Fibroblast of mammary gland (primary cell): ENCODE measurements at places on chromosomes 7 and 10.

DNA sequence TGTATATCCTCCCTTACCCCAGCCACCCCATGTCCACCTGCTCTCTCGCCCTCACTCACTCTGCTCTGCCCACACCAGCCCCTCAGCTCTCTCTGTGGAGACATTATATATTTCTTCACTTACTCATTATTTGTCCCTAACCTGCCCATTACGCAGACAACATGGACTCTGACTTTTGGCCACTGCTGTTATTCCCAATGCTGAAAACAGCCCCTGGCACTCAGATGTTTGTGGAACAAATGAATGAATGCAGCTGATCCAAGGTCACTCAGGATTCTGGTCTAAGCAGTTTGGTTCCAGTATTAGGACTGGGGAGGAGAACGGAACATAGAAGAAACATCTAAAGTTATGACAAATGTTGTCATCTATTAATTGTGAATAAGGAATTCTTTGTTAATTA lies 26.7 kb downstream of the GNA12 start:
- no peak for DNase-seq

DNA sequence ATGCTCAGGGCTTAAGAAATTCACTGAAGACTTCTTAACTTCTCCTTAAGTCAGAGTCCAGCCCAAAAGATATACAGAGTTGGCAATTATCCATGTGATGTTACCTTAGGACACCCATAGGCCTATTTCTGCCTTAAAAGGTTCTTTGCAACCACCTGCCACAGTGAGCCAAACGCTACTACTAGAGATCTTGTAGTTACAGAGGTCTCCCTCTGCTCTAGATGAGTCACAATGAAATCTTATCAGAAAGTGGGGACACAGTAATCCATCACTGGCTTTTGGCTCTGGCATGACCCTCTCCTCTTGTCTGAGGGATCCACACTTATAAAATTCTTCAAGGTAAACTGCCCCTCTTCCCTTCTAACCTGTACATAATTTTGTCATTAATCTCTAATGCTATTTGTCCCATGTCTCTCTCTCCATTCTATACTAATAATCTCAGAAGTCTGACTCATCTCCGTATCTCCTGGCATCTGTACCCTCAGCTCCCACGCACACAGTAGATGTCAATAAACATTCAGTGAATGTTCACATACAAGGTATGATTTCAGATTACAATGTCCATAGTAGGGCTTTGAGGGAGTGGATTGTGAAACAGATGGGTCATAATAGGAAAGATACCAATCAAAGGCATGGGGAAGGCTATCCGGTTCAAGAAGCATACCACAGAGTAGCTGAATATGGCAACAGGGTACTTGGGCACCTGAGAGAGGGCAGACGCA lies 112.1 kb downstream of the SGMS1 start:
- peak; percentile 36 for DNase-seq

DNA sequence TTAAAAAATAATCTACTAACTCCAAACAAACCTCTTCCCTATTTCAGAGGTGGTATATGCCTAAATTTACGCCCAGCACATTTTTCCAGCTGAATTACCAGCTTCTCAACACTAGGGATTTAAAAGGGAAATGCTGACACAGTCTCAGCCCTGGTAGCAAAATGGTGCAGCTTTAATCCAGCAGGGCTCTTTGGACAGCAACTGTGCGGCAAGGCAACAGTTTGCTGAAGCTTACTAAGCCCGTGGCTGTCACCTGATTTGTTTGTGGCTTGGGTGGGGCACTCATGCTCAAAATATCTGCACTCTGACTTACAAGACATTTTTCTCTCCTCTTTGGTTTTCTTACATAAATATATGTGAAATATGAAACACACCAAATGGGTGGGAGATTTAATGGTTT lies 206.7 kb downstream of the POU6F2 start:
- no peak for DNase-seq

GRCh38 chr10:75003891-75004290 lies 107.6 kb upstream of the SAMD8 start:
- DNase-seq, result no peak

DNA sequence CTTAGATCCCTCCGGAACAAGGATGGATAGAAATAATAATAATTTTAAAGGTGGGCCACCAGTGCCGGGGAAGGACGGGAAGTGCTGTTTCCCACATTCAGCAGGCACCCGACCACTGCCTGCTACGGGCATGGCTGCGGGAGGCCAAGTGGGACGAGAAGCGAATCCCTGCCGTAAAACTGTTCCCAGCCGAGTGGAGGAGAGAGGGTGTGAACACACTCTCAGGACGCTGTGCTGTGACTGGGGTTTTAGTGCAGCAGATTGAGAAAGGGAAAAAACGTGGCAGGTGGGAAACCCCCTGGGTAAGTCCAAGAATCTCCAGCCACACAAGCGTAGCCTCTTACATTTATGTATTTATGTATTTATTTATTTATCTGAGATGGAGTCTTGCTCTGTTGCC lies 158.8 kb downstream of the DNAJB6 start:
- DNase-seq, result no peak

GRCh38 chr10:77949167-77949566 lies 22.6 kb upstream of the DLG5 start:
- DNase-seq, result peak; percentile 46

- DNase-seq, result peak; percentile 87
These were observed 27.5 kb upstream of the BTBD16 start for GRCh38 chr10:122243550-122243949.

DNA sequence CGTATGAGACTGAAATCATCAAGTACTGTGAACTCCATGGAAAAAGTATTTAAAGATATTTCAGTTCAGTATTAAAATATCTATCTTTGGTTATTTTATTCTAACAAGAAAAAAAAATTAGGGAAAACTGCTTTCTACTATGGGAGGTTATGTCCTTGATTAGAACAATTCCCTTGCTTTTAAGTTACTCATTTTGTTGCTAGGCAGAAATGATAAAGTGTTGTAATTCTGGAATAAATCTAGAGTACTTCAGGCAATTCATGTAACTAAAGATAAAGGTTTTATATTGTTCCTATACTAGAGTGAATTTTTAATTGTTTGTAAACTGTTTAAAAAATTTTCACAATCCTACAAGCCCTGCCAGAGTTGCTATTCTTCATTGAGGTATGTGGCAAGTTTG lies 92.0 kb downstream of the BBS9 start:
- DNase-seq, result peak; percentile 5

DNA sequence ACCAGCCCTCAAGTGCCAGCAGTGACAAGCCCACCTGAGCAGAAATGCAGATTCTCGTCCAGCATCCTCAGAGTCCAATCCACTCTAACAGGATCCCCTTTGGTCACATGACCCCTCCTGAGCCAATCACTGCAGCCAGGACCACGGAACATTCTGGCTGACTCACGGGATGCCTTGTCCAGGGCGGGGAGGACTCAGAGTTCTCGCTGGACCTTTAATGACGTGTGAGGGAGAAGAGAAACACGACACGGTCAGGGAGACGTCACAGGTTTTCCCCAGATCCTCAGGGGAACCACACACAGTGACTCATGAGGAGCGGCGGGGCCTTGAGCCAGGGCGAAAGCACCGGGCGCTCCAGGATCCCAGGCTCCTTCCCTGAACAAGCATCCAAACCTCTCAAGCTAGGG lies 155.7 kb downstream of the PTPRN2 start:
- peak; percentile 95 for DNase-seq

DNA sequence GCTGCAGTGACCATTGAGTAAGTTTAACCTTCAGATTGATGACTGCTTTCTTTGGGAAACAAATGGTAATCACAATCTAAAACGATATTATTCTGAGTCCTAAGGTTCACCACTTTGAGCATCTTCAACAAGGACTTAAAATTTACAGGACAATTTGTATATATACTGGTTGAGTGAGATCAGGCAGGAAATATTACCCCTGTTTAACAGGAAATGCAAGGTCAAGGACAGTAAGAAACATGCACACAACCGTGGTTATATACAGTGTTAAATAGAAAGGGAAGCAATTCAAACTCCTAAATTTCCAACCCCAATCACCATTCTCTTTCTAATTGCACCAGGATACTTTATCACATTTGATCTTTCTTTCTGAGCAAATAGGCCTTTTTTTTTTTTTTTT lies 96.1 kb downstream of the ZNF277 start:
- no peak for DNase-seq

DNA sequence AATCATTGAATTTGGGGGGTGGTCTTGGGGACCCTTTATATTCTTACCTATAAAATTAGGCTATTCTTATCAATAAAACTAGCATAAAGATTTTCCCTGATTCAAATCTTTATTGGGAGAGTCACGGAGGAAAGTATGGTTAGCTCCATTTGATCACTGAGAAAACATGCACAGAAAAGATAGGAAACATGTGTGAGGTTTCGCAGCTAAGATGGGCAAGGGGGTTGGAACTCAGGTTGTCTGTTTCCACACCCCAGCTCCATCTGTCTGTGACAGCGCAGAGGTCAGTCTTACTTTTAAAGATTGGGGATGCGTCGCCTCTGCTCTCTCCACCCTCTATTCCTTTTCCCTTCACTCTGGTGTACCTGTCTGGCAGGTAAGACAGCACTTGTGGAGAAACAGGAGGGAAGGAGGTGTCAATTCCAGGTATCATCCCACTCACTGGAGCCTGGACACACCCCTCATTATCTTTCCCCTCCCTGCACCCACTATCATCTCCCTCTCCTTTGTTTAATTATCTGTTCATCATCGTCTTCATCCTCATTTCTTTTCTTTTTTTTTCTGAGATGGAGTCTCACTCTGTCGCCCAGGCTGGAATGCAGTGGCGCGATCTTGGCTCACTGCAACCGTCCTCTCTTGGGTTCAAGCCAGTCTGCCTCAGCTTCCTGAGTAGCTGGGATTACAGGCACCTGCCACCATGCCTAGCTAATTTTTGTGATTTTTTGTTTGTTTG lies 2.4 kb upstream of the DENND10 start:
- DNase-seq, result no peak

GRCh38 chr7:30029696-30030095 lies 1.5 kb downstream of the PLEKHA8 start:
- no peak for DNase-seq

DNA sequence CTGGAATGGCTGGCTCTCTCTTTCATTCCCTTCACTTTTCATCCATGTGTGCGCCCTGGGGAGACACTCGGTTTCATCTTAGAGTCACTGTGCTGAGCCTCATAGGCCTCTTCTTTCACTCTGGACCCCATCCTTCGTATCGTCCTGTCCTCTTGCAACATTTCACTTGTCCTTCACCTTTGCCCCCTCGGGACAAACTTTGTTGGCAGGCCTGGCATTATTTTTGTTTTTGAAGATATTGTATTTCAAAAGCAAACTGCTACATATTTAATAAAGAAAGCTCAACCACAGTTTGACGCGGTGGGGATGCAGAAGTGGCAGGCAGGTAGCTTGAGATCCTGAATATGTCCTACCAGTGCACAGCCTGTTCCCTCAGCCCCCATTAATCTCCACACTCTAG lies 36.6 kb downstream of the HIPK2 start:
- no peak for DNase-seq
